ENCODE measurements at places on chromosomes 2 and 18.

DNA sequence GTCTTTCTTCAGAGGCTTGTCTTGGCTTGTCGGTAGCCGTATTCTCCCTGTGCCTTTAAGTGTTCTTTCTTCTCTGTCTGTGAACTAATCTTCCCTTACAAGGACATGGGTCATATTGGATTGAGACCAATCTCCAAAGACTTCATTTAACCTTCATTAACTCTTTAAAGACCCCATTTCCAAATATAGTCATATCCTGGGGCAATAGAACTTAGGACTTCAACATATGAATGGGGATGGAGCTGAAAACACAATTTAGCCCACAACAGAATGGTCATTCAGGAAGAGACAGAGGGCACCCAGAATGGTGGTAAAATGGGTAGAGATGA, 82.1 kb upstream of the TANK start:
- DNase-seq, result no peak

DNA sequence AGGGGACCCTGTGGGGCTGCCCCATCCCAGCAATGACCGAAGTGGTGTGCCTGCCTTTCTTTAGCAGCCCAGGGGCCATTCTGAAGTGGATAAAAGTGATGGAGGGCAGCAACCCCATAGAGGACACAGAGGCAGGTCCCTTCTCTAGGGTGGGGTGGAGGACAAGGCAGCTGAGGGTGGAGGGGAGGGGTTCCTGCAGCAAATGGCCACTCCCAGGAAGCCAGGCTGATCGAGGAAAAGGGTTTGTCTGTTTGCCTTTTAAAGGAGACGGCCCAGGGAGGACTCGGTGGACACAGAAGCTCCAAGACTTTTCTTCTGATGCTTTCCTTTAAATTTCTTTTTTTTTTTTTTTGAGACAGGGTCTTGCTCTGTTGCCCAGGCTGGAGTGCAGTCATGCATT, 272.8 kb downstream of the TWIST2 start:
- no peak for DNase-seq

DNA sequence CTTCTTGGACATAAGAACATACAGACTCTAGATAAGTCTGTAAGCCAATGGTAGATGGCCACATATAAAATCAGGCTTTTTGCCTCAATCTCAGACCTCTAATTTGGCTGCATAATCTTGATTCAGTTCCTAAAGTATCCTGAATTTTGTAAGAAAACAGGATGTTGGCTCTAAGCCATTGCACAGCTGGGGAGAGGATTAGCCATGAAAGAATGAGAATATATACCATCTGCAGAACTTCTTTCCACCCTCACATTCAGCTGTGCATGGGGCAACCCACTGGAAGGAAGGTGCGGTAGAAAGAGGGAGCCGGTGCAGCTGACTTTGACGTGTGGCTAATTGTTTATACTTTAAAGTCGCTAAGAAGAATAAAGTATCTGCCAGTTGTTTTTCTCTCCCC, 1061.6 kb upstream of the FAM98A start:
- DNase-seq, result no peak

DNA sequence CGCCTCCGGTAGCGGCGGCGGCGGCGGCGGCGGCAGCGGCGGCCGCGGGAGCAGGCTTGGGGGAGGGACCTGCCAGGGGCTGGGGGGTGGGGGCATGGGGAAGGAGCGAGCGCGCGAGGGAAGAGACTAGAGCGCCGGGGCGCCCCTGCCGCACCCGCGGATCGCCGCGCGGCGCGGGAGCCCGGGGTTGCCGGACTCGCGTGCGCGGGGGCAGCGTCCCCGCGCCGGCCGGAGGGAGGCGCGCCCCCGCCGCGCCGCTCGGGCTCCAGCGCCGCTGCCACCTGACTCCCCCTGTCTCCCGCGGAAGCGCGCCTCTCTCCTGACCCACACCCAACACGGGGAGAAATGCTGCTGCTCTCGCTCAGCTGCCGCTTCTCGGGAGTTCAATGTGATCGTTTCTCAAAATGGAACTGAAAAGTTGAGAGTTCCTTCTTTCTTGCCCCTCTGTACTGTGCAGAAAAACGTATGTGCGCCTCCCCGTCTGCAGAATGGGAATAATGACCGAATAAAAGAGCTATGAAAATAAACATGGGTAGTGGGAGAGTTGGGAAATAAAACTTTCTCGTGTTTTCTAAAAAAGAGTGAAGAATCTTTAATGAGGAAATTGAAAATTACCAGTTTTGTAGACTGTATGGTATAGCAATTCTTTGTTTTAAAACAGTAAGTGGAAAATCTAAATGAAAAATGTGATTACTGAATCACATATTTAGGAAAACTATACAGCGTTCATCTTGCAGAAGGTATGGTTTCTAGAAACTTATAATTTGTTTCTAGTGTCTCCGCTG, 455 bp upstream of the TLK1 start:
- peak; percentile 18 for DNase-seq

GRCh38 chr18:27030421-27030820, 154.7 kb downstream of the CHST9 start:
- no peak for DNase-seq

- no peak for DNase-seq
Measured at GRCh38 chr18:28281400-28281799, 104.5 kb upstream of the CDH2 start.

GRCh38 chr18:41484069-41484468, 471.0 kb upstream of the PIK3C3 start:
- DNase-seq, result no peak

- DNase-seq, result no peak
Measured at GRCh38 chr2:152047824-152048471, 50.9 kb downstream of the CACNB4 start.

GRCh38 chr18:35451032-35451431, 46.7 kb downstream of the INO80C start:
- no peak for DNase-seq
